ENCODE measurements at places on chromosomes 11 and 22. TPM values are rescaled to one million over a fixed set of nuclear protein-coding genes. Genes with fewer than 3 reads are reported as not detected.

GRCh38 chr11:123302751-123303195, 107.7 kb upstream of the CLMP start:
- DNase-seq, result peak; percentile 24

DNA sequence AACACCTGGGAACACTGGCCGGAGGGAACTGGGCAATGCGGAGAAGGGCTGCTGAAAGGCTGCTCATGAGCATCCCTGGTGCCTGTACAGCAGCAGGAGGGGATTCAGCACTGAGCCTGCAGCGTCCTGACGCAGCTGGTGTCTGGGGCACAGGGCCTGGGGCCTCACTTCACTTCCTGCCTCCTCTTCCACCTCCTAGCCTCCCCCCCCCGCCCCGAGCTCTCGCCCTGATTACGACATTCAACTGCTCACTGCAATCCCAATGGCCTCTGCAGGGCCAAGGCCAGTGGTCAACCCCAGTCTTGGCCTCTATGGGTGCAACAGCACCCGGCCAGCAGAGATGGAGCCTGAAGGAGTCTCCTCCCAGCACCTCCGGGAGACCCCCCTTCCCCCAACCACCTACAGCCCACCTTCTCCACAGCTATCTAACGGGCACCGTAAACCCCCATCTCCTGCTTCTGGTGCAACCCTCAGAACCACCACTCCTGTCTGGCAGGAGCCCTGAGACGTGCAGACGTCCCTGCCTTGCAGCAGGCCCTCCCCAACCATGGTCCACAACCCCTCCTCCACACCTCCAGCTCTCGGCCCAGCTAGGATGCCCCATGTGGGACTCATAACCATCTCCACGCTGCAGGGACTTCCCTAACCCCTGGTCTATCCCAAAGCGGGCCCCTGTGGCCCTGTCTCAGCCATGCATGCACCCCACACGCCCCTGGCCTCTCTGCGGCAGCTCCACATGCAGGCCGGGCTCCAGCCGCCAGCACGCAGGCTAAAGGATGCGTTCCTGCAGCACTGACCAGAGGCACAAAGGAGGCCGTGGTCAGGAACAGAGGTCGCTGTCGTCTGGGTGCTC, 38.2 kb downstream of the BRD1 start:
- DNase-seq, result peak; percentile 78

DNA sequence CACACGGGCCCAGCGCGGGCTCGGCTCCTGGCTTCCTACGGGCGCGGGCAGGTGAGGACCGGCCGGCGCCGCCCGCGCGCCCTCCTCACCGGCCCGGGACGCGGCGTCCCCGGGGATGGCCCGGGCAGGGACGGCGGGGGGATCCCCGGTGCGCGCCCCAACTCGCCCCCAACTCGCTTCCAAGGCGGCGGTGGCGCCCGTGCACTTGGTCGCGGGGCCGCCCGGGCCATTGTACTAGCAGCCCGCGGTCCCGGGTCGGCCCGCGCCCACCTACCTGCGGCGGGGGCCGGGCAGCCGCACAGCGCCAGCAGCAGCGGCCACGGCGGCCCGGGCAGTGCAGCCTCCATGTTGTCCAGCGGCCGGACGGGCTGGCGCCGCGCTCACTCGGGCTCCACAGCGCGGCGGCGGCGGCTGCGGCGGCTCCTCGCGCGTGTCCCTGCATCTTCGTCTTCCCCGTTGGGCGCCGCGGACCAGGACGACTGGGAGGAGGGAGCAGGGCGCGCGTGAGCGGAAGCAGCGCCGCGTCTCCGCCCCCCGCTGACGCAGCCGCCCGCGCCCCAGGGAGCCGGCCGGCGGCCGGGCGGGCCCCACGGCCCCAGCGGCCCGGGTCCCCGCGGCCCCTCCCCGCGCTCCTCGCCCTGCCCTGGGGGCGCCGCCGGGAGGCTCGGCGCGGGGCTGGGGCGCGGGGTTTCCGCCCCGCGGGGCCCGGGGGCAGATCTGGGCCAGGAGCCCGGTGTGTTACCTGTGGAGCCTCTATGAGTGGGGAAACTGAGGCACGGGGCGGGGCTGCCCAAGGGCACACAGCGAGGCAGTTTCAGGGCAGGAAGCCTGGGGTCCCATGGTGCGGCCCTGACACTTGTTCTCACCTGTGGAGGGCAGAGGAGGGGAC, 159.3 kb upstream of the GRK3 start:
- DNase-seq, result peak; percentile 74

DNA sequence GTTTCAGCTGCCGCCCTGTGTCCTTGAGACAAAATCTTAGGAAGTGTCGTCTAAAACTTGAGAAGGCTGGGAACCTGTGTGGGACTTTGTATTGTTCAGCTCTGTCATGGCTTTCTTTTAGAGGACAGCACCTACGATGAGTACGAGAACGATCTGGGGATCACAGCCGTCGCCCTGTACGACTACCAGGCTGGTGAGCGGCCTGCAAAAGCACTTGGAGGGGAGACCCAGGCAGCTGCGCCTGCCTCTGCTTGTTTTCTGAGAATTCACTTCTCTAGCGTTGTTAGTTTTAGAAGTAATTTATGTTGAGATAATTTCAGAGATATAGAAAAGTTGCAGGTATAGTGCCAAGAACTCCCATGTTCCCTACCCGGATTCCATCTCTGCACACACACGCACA, 35.2 kb downstream of the CTTN start:
- DNase-seq, result no peak

DNA sequence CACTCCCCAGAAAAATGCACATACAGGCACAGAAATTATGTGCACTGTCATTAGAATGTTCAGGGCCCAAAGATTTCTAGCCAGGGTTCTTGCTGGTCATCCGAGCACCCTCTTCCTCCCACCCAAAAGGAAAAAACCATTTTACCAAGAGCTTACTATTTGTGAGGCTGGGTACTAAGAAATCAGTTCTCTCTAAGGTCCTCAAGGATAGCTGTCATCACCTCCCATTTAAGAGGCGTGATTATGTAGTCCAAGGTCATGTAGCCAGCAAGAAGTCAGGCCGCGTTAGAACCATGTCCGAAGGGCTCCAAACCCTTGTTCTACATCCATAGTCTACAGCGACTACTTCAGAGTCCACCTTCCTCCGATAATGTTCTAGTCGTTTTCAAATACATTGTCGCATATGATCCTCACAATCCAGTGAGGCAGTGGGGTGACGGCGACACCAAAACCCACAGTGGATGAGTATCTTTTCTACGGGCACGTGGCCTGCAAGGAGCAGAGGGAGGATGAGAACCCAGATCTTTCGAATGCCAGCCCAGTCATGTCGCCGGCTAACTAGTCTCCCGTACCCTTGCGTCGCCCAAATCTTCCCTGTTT, 634 bp downstream of the TIMM8B start:
- DNase-seq, result peak; percentile 24

DNA sequence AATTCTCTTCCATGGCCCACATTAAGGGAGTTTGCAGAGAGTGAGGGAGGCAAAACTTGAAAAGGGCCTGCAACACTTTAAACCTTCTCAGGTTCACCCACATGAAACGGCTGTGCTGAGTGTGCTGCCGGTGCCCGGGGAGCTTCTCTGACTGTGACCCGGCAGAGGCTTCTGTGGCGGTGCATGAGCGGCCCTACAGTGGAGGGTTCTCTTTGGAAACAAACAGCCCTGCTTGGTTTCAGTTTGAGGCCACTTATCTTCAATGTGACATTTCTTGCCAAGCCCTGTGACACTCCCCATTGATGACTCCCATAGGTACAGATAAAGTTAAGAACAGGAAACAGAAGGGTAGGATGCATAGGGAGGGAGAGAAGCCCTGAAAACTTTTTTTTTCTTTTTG, 31.8 kb downstream of the FAM118A start:
- no peak for DNase-seq

DNA sequence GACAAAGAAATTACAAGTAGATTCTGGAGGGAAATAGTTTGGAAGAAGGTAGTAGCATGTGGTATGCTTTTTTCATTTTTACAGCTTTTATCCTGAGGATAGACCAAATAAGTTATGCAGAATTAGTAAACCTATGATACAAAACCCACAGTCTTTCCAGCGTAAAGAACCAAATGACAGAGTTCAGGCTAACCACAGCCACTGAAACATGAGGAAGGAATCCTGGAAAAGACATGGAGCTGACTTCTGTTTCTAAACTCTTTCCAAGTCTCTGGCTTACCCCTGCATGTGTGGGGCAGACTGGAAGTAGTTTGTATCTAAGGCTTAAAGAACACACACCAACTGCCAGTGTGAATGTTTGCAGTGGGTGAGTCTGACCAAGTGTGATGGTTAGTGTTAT, 258.4 kb upstream of the TENM4 start:
- DNase-seq, result no peak

GRCh38 chr11:133801356-133801755, 44.0 kb downstream of the SPATA19 start:
- no peak for DNase-seq

DNA sequence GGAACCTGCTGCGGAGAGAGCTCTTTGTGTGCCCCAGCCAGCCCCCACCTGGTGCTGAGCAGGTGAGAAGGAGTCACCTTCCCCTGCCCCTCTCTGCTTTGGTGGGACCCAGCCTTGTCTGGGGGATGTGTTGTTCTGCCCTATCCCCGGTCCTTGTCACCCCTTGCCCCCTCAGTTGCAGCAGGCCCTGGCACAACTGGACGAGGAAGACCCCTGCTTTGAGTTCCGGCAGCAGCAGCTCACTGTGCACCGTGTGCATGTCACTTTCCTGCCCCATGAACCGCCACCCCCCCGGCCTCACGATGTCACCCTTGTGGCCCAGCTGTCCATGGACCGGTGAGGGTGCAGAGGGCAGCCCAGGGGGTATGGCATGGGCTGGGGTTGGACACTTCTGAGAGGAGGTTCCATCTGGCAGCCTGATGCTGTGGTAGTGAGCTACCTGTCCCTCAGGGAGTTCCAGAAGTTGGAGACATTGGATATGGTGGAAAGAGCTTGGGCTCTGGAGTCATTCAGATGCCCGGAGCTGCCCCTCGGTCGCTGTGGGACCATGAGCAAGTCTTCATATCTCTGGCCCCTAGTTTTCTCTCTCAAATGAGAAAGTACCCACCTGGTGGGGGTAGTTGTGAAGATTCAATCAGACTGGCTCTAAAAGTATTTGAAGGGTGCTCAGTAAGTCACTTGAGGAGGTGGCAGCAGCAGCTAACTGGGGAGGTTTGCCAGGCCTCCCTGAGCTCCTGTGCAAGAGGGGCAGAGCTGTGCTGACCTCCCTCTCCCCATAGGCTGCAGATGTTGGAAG, 4.3 kb downstream of the LARGE2 start:
- DNase-seq, result no peak

The IGSF9B gene
- under 0.01 TPM for total RNA-seq

DNA sequence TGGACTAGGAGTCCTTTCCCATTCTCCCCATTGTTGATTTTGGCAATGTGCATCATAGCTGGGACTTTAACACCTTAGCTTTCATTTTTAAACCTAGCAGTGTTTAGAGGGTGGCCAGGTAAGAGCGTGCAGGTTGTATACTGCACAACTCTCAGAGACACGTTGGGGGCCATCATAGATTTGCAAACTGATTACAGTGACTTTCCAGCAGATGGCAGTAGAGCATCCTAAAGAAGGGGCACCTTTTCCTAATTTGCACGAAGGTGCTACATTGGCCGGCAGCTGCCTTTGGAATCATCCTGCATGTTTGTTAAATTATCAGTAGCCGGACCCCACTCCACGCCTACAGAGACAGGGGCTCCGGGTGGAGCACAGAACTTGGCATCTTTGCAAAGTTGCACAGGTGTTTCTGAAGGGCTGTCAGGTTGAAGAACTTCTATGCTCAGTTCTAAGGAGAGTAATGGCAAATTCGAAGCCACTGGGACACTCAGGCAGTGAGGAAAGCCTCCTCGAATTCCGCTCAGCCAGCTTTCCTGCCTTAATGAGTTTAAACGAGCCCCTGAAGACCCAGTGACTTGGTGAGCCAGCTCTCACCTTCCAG, 7.7 kb downstream of the LHFPL7 start:
- DNase-seq, result peak; percentile 47
